ENCODE measurements at places on chromosomes 3 and 15.

GRCh38 chr15:54197995-54198394 lies 219.8 kb downstream of the UNC13C start:
- no peak for DNase-seq

- peak; percentile 49 for DNase-seq
These were observed at the start of gene ATP10A for GRCh38 chr15:25863111-25863967. TSS of gene ATP10A (minus strand) at chr15:25863327. CDS start at chr15:25863096, 231 bp downstream.

GRCh38 chr15:60520013-60520824 lies 41.3 kb upstream of the ICE2 start:
- DNase-seq = no peak

- DNase-seq = no peak
These were observed 31.2 kb upstream of the PTX3 start for GRCh38 chr3:157405457-157405856.

DNA sequence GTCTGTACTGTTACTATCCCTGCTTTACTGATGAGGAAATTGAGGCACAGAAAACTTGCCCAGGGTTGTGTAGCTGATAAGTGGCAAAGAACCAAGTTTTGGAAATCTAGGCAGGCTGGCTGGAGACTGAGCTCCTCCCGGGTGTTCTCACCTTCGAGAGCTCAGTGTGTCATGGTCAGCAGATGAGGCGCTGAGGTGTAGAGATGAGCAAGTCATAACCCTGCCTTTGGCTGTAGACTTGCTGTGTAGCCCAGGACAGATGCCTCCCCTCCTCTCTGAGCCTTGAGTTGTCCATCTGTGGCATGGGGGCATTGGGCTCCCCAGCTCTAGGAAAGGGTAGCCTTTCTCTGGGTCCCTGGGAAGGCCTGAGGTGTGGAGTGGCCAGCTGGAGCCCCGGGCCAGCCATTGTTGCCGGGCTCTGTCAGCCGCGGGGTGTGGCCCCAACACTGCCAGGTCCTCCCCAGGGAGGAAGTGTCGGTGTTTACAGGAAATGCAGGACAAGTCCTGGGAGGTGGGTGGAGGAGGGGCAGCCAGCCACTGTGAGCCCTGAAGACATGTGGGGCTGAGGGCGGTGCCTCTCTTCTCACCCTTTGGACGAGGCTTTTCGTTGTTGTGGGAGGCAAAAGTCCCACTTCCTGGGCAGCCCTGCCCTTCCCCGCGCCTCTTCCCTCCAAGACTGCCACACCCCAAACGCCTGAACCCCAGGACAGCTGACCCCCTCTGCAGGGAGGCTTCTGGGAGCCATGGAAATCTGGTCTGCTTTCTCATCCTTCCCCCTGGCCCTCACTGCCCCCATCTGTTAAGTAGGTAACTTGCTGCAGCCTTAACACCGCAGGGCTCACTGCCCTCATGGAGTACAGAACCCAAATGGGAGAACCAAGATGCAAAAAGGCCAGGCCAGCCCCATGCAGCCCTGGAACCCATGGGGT lies 29.1 kb downstream of the FGD5 start:
- peak; percentile 81 for DNase-seq

DNA sequence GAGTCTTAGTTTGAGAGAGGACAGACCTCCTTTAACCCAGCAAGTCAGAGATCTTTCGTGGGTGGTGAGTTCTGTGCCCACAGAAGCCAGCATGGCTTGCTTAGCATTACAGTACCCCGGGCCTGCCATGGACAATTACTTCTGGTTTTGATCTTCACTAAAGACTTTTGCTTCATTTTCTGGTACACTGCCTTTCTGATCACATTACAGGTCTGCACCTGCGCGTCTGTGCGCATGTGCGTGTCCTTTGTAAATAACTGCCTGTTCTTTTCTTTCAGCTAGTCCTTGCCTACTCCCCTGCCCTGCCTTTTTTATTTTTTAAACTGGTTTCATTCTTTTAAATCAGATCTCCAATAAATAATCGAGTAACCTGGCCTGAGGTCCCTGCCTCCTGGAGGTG lies 57.1 kb upstream of the CMTM8 start:
- no peak for DNase-seq

GRCh38 chr3:14338898-14339458 lies 63.4 kb upstream of the SLC6A6 start:
- DNase-seq = no peak

GRCh38 chr15:67064607-67065530 lies 533 bp upstream of the SMAD3 start:
- DNase-seq = no peak

DNA sequence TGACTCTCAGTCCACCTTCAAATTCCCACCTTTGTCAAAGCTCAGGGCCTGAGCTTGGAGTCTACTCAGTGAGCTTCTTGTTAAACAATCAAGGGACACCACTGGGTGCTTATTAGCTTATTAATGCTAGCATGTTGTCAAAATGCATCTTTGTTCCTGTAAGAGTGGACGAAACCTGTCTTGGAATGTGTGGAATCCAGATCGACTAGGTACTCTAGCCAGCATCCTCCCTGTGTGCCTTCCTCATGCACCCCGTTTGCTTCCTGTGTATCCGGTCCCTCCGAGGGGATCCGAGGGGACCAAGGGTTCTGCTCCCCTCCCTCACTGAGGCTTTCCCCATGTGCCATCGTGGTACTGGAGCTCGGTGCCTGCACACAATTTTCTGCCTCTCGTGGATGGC lies 75.7 kb upstream of the UBE3A start:
- DNase-seq = no peak

DNA sequence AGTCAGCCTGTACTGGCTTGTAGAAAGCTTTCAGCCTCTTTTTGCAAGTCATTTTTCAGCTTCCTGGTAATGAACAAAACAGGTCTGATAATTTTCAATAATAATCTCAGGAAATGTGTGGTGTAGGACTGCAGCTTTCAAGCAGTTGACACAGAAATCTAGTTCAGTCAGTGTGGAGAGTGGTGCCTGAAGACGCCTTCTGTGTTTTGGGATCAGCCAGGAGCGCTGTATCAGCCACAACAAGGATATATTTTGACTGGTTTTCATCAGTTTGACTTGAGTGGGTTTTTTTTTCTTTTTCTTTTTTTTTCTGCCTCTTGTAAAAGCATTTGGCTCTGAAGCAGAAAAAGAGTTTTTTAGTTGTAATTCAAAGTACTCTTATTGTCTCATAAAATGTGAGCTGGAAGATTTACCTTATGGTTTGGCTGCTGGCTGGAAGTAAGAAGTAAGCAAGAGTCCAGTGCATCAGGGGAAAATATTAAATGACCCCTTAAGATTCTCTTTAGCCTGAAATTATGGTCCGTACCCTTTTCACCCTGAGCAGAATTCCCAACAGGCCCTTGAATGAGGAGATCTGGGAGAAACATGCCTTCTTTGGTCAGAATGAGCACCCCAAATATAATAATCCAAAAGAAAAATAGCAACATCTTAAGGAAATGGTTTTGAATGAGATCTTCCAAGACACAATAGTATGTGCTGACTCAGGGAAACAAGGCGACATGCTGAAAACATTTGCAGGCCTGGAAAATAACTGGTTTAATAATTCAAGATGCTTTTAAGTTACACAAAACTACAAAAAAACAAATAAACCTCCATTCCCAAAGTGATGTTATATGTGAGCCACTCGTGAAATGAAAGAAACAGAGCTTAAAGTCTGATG lies 332.7 kb upstream of the ADAMTS9 start:
- DNase-seq = no peak

Measured in left cardiac atrium (tissue), 4 donors.